ENCODE measurements at places on chromosomes 1 and 21.
A peak's percentile ranks its signal among the peaks of the same experiment; 100 is the strongest.

- DNase-seq = peak; percentile 37
Measured at GRCh38 chr1:69305621-69306020, 262.1 kb upstream of the LRRC7 start.

- DNase-seq = peak; percentile 82
Measured at GRCh38 chr21:14675774-14676530, 129.8 kb upstream of the SAMSN1 start.

DNA sequence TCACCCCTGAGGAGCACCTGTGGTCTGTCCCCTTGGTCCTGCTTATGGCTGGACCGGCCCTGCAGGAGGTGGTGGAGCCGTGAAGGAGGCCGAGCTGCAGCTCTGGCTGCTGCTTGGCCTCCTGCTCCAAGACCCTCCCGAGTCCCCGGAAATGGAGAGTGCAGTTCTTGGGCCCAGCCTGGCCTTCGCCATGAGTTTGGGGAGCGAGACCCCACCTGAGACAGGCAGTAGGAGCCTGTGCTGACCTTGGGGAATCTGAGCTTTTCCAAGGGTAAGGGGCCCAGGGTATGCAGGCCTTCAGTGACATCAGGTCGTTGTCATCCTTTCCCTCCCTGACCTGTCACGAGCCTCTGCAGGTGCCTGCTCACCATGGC is 14.1 kb downstream of the TMEM201 start:
- no peak for DNase-seq

GRCh38 chr21:44353191-44353970 is at the start of gene TRPM2:
TSS of gene TRPM2 (plus strand) at chr21:44353621. CDS start at chr21:44353701, 80 bp downstream.
- DNase-seq = peak; percentile 76

DNA sequence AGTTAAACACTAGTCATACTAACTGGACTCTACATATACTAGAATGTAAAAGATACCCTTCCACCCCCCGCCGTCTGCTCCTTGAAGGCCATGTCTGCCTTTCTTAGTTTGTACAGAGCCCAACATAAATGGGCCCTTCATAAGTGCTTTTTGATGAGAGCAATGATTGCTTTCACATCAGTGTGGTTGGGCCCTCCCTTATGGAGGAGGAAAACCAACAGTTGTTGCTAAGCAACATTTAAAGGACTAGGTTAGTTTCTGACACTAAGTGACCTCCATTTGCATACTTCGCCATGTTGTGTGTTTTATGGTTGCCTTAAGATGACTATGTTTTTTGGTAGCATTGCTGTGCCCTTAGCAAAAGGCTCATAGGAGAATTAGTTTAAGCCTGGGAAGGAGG is 182.0 kb upstream of the SGIP1 start:
- peak; percentile 84 for DNase-seq

GRCh38 chr1:35777109-35777508 is 7.3 kb upstream of the CLSPN start:
- peak; percentile 15 for DNase-seq

- no peak for DNase-seq
Measured at GRCh38 chr1:184567009-184567408, 180.2 kb downstream of the C1orf21 start.

All from GM12865 (cell line).